ENCODE measurements at places on chromosomes 2 and 18.

DNA sequence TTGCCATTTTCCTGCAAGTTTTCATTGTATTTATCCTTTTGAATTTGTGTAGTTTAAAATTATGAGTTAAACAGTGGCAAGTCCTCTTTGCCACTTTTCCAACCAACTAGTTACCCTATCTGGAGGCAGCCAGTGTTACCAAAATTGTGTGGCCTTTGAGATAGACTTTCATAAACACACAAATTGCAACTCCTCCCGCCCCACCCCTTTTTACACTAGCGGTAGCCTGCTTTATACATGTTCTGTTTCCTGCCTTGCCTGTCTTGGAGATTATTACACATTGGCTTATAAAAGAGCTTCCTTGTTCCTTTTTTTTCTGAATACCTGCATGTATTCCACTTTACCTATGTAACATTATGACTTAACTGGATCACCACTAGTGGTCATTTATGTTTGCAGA is 56.5 kb downstream of the RPIA start:
- DNase-seq, result no peak

GRCh38 chr2:215896921-215897320 is 116.4 kb downstream of the MREG start:
- DNase-seq, result no peak

GRCh38 chr2:35292199-35292598 is 1063.4 kb upstream of the CRIM1 start:
- DNase-seq, result no peak

DNA sequence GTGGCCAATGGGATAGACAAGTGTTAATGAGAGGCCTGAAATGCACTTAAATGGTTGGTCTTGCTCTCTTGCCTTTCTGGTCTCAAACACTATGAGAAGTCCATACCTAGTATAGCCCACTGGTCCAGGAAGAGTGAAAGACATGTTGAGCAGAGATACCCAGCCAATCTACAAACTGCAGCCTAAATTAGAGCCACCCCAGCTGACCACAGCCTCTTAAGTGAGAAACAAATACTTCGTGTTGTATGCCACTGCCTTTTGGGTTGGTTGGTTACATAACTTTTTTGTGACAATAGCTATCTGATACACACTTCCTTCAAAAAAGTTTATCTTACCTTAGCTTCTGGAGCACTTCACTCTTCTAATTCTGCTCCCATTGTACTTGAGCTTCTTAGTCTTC is 8.8 kb upstream of the EXOC6B start:
- no peak for DNase-seq

DNA sequence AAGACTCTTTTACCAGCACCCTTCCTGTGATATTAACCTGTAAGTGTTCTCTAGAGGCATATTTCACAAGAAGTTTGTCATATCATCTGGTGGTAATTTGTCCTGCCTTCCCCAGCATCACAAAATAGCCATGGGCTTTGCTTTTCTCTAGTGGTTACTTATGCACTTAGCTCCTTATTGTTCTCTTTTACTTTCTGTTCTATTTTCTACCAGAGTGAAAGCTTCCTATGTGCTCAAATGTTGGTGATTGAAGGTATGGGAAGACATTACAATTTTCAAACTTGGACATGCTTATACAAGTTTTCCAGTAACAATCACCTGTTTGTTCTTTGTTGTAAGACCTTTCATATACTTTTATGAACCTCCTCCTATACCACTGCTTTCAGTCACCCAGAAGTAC is 87.0 kb upstream of the KCNH7 start:
- DNase-seq, result no peak

- no peak for DNase-seq
Observed at GRCh38 chr2:222713002-222713401, 41.5 kb downstream of the MOGAT1 start.

DNA sequence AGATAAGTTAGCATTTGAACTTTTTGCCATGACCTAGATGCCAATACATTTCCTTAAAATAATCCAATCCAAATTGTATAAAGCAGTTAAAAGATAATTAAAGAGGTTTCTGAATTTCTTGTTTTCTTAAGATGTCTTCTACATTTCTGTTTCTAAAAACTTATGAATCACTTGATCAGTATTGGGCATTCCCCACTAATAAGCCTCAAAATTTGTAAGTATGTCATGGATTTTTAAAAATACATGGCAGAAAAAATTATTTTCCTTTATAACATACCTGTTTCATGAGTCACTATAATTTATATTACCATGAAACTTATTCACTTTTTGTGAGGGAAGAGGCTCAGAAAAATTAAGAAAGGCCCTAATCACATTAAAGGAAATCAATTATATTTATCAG is 90.3 kb upstream of the TFPI start:
- DNase-seq, result no peak

GRCh38 chr2:160425434-160426151 is 68.0 kb downstream of the RBMS1 start:
- DNase-seq, result no peak

GRCh38 chr2:207444756-207445155 is 85.0 kb upstream of the CREB1 start:
- DNase-seq, result no peak

GRCh38 chr2:187577310-187577709 is 23.1 kb upstream of the TFPI start:
- no peak for DNase-seq

- DNase-seq, result no peak
Observed at GRCh38 chr2:120525056-120526046, 179.4 kb downstream of the INHBB start.

GRCh38 chr2:29106980-29107388 is 8.2 kb upstream of the CLIP4 start:
- DNase-seq, result no peak

DNA sequence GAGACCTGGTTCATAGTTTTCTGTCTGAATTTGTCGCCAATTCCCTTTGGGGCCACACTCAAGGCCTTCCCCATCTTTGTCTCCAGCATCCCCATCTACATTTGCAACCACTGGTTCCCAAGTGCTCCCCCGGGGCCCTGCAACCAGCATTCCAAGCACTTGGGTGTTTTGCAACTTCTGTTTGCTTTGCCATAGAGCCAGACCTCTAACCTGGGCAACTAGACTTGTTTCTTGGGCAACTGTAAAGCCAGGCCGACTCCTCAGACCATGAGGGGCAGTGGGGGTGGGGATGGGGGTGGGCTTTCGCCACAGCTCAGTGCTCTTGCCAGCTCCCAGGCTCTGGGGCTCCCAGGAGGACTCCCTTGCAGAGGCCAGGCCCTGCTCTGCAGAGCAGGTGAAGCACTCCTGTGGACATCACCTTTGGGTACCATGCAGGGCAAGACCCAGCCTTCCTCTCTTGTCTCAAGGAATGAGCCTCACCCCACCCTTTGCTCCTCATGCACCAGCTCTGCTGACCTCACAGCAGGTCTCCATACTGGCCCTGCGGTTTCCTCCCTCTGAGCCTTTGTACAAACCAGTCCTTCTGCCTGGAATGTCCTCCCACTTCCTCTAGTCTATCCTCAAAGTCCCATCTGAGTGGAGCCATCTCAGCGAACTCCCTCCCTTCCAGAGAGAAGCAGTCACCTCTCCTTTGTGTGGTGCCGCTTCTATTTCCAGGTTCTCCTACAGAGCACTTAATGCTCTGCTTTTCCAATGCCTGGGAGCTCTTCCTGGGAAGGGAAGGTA is 126.7 kb upstream of the MYCN start:
- no peak for DNase-seq

DNA sequence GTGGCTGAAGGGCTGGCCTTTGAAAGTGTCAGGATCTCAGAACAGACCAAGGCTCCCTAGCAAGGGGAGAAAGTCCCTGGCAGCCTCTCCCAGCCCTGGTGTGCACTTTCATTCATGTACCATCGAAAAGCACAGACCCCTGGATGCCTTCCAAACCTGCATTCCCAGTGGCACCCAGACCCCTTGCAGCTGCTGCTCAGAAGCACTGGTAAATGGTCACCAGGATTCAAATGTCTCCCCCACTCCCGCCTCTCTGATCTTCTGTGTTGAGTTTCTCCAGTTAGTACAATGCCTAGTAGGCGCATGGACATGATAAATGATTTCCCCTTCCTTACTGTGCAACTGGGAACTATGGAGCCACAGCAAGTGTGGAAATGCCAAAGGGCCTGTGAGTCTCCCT is 180.0 kb downstream of the GLI2 start:
- no peak for DNase-seq

GRCh38 chr2:3598912-3599854 is 4.3 kb downstream of the COLEC11 start:
- no peak for DNase-seq

GRCh38 chr18:48540251-48541025 is 1.6 kb downstream of the CTIF start:
- no peak for DNase-seq

- DNase-seq, result no peak
Observed at GRCh38 chr18:6886797-6887330, 157.3 kb downstream of the ARHGAP28 start.

- no peak for DNase-seq
Observed at GRCh38 chr2:219125225-219125885, 35.3 kb downstream of the NHEJ1 start.

DNA sequence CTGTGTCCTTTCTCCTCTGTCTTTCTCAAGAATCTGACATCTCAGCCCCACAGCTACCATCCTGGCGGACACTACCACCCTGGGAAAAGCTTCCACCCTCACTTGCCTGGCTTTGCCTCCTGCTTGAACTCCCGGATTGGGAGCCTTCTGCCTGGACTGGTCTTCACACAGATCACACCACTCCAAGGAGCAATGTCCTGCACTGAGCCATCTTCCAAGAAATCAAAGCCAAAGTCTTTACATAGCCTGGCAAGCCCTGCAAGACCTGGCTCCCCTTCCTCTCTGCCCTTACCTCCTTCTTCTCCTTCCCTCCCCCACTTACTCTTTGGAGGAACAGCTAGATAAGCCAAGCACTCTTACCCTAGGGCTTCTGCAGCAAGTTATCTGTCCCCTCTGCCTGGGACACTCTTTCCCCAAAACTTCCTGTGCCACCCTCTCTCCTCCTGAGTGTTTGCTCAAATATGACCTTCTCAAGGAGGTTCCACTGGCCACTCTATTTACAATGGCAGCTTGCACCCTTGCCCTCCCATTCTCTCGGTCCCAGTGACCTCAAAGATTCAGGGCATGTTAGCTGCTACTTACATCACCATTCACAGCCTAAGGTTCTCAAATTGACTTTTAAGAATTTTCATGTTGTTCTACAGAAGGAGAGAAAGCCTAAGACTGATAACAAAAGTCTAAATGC is 9.7 kb downstream of the ATP8B1 start:
- no peak for DNase-seq

DNA sequence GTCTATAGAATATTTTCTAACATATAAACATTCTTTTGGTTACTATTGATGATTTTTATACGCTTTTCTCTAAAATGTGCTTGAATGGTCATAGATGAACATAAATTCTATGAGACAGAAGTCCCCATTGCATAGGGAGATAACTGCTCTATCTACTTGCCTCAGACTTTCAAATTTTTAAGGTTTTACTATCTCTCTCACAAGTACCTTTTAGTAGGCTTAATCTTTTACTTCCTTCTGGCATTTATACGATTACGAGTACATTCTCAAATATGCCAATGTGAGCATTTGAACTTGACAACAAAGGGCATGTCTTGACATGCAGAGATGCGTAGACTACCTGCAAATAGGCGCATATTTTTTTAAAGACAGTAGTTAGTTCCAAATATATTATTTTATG is 935.9 kb upstream of the LRATD1 start:
- no peak for DNase-seq

DNA sequence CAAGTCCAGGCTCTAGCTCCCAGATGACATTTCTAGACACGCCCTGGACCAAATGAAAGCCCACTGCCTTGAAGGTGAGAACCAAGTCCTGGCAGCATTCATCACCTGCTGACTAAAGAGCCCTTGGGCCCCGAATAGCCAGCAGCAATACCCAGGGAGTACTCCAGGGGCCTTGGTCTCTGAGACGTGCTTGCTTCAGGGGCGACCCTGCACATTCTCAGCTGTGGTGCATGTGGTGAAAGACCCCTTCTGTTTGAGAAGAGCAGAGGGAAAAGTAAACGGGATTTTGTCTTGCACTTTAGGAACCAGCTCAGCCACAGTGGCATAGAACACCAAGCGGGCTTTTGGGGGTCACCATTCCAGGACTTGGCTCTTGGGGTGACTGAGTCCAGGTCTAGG is 260.5 kb upstream of the MYT1L start:
- no peak for DNase-seq

GRCh38 chr2:38187541-38188011 is 111.6 kb upstream of the CYP1B1 start:
- DNase-seq, result no peak

DNA sequence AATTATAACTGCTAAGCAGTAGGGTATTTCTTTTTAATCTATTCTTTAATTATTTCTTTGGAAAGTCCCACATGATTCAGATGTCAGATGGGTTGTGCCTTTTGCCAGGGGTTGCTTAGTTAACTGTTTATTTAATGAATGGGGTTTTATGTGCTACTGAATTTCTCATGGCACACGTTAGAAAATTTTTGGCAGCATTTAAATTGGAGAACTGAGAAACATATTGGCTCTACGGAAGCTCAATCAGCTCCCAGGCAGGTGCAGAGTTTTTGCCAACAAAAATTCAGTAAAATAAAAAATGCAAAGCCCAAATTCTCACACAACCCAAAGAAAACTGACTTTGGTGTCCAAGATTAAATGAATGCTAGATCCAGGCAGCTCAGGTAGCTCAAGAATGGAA is 467.2 kb downstream of the NRXN1 start:
- no peak for DNase-seq

DNA sequence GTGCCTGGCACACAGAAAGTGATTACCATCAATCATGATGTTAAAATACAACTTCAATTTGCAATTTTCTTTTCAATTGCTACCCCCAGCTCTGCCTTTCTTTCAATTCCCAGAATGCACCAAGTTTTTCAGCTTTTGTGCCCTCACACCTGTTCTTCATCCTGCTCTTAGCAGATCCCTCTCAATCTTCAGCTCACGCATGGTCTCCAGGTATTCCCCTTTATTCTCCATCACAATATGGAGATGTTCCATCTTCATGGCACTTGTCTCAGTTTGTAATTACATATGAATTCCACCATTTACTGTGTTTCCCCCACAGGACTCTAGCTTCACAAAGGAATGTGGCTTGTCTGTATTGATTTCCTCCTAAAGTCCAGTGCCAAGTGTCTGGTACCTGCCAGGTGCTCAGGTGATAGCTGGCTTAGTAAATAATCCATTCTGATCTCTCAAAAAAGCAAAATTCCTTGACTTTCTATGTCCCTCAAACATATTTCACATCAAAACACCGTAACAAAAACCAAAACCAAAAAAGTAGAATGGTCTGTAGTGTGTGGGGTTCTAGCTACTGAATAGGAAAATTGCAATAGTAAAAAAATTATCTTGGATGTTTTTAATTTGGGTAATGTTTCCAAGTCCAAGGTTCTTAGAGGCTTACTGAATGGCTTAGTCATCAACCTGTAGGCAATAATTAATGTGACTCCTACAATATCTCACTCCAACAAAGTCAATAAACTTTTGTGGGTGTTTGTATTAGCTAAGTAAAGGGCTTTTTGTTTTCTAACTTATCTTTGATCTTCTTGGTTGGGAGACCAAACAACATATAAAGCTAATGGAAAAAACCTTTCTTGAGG is 2.9 kb upstream of the INSIG2 start:
- DNase-seq, result no peak
